ENCODE measurements at places on chromosomes 2 and 18.
A peak's percentile ranks its signal among the peaks of the same experiment; 100 is the strongest.

- no peak for DNase-seq
Measured at GRCh38 chr18:2114765-2115164, 456.5 kb downstream of the METTL4 start.

- DNase-seq: peak; percentile 1
Measured at GRCh38 chr2:203122317-203122986, 107.8 kb downstream of the NBEAL1 start.

DNA sequence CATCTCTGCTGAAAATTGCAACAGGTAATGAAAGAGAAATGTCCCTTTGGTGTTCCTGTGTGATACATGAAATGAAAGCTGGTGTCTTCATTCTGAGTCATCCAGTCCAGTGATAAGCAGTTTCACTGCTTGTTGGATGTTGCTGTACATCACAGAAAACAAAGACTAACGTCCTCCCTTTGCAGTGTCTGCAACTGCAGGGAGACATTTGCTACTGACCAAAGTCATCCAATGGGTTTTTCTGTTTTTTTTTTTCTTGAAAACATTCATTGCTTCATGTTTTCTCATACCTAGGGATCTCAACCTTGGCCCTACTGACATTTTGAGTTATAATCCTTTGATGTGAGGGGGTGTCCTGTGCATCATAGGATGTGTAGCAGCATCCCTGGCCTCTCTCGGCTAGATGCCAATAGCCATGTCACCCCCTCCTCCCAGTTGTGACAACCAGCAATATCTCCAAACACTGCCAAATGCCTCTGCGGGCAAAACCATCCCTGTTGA is 63.6 kb upstream of the FZD5 start:
- no peak for DNase-seq

GRCh38 chr18:12659904-12660605 is 2.1 kb upstream of the SPIRE1 start:
- DNase-seq: peak; percentile 64

GRCh38 chr2:173956454-173956853 is 8.7 kb downstream of the SP3 start:
- no peak for DNase-seq

DNA sequence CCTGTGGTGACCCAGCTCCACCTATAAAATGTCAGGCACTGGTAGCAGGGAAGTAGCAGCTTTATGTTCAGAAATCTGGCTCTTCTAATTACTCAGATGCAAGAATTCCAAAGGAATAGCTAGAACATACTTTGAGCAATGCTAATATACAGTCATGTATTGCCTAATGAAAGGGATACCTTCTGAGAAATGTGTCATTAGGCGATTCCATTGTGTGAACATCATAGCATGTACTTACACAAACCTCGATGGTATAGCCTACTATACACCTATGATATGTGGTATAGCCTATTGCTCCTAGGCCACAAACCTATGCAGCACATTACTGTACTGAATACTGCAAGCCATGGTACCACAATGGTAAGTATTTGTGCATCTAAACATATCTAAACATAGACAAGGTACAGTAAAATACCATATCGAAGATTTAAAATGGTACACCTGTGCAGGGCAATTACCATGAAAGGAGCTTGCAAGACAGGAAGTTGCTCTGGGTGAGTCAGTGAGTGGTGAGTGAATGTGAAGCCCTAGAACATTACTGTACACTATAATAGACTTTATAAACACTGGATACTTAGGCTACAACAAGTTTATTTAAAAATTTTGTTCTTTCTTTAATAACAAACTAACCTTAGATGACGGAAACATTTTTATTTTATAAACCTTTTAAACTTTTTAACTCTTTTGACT is 50.3 kb upstream of the ETAA1 start:
- no peak for DNase-seq

GRCh38 chr2:38260972-38261371 is 116.1 kb downstream of the ATL2 start:
- peak; percentile 10 for DNase-seq

DNA sequence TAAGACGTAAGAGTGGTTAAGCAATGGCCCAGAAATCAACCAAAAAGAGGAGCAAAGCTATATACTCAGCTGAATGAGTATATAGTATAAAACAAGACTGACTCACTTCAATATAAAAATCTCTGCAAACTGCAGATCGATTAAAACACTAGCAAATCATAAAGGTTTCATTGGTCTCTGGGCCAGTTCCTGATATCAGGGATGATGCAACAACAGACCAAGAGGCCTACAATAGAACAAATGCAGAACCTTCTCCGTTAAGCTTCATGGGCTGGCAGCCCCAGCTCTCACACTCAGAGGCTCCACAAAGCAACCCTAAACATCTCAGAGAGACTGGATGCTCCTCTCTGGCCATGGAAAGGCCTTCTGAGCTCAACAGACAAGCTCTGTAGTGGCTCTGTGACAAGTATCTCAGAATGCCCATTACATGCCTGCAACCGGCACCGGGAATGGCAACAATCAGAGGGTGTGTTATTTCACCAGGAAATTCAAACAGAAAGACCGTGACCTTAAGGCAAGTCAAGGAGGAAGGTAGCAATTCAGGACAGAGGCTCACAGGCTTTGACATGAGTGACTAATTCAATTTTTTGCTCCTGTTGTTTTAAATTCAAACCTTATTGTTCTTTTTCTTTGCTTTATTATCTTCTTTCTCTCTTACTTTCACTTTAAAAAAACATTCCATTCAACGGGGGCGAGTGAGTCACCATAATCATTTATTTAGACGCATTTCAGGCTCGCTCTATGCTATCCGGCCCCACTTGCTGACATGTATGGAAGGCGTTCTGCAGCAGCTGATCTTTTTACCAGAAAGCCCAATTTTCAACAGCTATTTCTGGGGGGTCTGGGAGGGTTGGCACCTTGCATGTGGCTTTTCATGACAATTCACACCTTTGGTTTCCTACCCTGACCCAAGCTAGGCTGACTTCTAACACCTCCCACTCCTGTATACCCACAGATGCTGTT is 15.1 kb downstream of the CYRIA start:
- DNase-seq: no peak

- no peak for DNase-seq
Measured at GRCh38 chr2:164722616-164723338, 101.5 kb upstream of the GRB14 start.

DNA sequence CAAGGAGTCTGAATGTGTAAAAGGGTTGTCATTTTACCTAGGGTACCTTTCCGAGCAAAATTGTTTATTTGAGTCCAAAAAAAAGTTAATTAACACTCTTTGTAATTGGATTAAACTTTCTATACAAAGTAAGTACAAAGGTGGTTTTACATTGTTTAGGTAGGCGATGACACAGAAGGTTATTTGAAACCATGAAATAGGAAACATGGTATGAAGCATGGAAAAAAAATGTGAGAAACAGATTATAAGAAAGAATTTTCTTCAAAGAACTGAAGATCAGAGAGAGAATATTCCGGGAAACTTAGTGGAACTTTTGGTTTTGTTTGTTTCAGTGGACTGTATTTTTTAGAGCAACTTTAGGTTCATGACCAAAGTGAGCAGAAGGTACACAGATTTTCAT is 32.7 kb downstream of the CARF start:
- no peak for DNase-seq

- DNase-seq: no peak
Measured at GRCh38 chr2:180717588-180717987, 262.8 kb upstream of the UBE2E3 start.

DNA sequence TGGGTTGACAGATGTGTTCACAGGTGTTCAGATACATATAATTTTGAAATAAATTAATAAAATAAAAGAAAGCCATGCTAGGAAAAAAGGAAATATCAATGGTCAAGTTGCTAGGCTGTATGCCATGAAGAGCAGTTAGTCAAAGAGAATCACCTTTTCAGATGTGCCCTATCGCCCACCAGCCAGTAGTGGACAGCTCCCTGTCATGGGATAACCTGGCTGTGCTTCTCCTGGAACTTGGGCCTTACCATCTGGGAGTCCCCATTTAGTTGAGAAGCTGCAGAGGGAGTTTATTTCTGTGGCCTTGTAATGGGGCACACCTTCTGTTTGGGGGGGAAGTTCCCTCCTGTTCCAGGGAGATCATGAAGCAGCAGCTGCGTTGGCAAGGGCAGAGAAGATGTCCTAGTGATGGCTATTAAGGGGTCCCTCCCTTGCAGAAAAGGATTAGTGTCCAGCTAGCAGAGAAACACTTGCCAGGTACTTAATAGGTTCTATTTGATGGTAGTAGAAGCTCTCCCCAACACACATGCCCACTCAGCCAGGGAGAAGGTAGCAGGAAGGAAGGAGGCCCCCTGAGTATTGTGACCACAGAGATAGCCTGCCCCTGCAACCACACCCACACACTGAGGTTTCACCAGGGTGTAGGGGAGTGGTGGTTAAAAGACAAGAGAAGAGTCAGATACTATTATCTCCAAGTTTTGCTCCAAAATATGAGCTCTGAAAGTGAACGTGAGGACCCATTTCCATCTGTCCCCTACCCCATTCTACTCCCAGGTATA is 117.7 kb downstream of the B3GNT2 start:
- peak; percentile 54 for DNase-seq

GRCh38 chr2:171531291-171531690 is 9.0 kb downstream of the CYBRD1 start:
- no peak for DNase-seq

GRCh38 chr2:179446476-179447141 is 182.0 kb upstream of the SESTD1 start:
- no peak for DNase-seq

DNA sequence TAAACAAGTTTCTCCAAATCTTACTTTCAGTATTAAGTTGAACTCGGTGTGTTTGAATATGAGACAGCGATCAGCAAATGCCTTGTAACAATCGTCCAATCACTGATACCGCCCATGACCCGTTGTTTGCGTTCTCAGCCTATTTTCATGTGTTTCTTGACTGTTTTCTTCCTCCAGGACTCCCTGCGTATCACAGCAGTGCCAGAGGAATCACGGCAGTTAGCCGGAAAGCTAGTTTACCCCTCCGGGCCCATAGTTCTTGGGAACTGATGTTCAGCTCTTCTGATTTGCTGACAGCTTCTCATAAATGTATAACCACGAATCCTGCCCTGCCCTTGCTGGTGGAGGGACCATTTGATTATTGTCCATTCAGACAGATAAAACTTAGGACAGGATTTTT is 42.2 kb upstream of the TPO start:
- no peak for DNase-seq

- no peak for DNase-seq
Measured at GRCh38 chr2:99845296-99845695, 297.1 kb downstream of the AFF3 start.

DNA sequence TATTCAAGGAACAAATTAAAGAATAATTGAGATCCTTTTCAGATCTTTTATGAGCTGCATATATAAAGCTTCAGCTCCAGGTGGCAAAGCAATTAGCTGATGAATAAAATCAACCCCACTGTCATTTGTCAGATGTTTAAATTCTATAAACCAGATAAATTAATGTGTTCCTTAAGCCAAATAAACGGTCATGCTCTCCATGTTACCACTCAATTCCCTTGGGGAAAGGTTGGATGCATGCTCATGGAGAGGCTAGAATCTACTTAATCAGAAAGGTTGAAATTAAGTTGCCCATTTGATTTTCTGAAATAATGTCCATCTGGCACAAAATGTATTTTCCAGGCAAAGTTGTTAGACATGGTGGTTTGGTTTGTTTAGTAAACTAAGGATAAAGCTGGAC is 282.5 kb upstream of the SPRED2 start:
- no peak for DNase-seq

DNA sequence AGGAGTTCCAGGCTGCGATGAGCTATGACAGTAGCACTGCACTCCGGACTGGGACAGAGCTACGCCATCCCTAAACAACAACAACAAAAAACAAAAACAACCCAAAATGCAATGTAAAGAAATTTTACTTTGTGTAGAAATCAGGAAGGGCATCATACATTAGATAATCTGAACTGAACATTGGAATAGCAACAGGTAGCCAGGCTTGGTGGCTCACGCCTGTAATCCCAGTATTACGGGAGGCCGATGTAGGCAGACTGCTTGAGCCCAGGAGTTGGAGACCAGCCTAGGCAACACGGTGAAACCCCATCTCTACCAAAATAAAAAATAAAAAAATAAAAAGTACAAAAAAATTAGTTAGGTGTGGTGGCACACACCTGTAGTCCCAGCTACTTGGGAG is 2.1 kb upstream of the PNO1 start:
- DNase-seq: no peak

- DNase-seq: no peak
Measured at GRCh38 chr2:81528852-81529480, 1224.4 kb upstream of the LRRTM1 start.

DNA sequence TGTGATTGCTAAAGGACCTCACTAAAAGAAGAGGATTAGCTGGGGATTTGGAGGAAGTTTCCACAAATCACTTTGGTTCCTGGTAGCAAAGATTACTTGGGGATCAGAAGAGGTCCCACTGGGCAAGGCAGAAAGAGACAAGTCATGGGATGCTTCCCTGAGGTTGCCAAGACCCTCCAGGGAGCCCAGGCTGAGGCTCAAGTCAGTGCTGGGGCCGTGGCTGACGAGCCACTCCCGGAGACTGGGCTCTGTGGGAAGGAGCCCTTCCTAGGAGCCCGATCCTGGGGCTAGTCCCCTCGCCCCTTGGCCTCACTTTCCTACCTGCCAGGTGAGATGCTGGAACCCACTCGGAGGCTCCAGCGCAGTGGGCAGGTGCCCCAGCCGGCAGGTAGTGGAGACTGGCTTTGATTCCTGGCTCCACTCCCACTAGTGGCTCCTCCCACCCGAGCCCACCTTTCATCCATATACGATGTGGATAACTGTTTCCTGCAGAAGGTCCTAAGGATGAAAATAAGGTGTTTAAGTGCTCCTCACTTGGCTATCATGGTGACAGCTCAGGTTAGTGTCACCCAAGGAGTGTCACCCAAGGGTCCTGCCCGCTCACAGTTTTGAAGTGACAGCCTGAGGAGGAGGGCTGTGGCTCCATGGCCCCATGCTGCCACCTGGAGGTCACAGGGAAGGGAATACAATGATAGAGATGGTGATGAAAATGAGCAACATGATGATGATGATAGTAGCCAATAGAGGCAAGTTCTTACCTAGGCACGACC is 100.5 kb downstream of the CAPN13 start:
- DNase-seq: peak; percentile 76

DNA sequence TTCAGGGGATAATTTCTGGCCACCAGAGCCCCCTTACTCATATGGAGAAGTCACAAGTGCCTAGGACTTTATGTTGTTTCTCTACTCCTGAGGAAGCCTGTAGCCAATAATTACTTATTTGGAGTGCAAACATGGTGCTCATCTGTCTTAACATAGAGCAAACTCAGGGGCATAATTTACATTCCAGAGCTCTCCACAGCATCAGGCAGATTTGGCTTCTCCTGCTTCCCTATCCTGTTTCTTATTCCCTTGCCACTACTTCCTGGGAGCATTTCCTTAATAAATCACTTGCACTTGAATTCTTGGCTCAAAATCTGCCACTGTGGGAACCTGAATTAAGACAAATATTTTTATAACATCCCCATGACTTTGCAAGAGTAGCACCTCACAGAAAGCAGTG is 960.9 kb downstream of the SOCS6 start:
- no peak for DNase-seq
